Fibroblast of pulmonary artery (primary cell): ENCODE measurements at places on chromosomes 2 and 18.

DNA sequence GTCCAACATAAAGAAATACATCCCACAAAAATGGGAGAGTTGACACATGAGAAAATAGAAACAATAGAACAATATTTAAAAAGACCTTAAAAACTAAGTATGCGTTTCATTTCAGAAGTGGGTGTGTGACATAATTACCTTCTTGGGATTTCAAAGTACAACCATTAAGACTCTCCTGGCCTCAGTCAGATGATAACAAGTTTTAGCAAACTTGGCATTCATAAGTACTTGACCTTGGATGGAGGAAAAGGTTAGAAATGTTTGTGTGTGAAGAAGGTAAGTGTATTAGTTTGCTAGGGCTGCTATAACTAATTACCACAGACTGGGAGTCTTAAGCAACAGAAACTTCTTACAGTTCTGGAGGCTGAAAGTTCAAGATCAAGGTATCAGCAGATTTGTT, 4.9 kb upstream of the NGEF start:
- DNase-seq = no peak

DNA sequence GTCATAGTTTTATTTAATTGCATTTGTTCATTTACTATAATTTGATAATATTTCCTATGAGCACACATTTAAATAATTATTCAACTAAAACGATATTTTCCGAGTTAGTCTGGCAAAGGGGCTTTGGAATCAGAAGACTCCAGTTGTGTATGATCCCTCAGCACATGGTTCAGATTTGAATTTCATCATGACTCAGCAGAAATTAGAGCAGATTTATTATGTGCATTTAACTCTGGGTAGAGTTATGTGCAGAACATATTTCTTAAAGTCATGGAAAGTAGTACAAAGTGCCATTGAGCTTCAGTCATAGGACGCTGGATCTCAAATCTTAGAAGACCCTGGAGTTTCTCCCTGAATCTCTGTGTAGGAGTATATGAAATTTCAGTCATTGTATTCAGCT, 106.7 kb downstream of the ADCYAP1 start:
- no peak for DNase-seq

DNA sequence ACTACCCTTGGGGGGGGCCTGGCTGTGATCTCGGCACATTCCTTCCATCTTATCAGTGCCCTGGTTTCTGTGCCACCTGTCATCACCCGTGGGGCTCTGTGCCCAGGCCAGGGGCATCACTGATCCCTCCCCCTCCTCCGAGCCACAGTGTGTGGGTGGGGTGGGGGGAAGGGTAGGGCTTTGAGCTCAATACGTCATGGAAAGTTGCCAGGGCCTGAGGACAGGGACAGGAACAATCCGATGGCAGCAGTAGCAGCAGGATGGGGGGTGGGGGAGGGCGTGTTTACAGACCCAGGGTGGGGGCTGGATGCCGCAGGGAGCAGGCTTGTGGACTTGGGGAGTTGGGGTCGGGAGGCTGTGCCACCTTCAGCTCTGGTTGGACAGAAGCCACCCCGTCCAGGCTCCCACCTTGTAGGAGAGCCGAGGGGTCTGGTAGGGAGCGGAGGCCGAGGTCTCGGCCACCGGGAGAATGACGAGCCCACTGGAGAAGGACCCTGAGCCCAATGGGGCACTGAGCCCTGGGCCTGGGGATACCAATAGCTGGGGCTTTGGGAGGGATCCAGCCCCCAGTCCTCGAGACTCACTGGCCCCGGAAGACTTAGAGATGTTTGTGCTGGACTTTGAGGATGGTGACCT, 3.5 kb downstream of the SLC4A3 start:
- no peak for DNase-seq

DNA sequence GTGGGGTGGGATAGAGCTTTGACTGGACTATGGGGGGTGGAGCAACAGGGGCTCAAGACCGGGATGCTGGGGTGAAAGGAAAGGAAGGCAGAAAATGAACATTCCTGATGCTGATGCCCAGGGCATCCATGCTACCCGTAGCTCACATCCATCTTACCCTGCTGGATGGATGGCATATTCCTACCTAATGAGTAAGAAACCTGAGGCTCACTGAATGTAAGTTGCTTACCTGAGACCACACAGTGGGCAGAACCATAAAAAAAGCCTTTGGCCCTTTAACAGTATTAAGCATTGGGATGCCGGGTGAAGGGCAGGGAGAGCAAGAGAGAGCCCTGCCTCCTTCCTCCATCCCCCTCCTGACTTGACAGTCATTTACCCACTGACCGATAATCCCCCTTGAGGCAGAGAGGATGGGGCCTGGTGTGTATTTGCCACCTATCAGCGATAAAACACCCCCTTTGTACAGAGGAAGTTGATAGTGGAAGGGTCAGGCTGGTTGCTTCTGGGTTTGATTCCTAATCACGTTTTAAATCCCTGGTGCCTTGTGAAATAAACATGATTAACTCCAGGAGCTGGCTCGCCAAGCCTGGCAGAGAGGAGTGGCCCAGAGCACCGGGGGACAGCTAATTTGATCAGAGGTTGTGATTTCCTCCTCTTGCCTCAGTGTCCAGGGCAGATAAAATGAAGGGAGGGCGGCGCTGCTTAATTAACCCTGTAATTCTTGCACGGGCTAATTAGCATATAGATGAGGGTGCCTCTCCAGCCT, 105.9 kb upstream of the HS6ST1 start:
- no peak for DNase-seq

- DNase-seq = peak; percentile 18
Measured at GRCh38 chr2:101003278-101003775, 1.2 kb downstream of the RPL31 start.

DNA sequence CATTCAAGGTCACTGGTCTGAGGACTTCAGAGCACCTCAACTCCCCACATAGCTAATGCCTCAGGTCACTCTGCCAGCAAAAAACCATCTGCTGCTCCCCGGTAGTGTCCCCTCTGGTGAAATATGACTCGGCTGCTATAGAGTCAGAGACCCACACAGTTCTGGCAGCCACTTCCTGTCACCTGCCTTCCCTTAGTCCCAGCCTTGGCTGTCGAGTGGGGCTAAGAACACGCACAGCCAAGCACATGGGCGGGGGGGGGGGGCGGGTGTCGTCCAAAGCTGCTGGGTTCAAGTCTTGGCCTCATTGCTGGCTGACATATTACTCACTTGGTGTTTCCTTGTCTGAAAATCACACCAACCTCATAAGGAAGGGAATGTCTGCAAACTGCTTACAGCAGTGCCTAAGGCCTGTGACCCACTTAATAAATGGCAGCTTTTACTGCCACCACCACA, 37.5 kb downstream of the POLR1A start:
- DNase-seq = no peak

GRCh38 chr2:132448771-132449170, 32.2 kb downstream of the GPR39 start:
- peak; percentile 72 for DNase-seq

DNA sequence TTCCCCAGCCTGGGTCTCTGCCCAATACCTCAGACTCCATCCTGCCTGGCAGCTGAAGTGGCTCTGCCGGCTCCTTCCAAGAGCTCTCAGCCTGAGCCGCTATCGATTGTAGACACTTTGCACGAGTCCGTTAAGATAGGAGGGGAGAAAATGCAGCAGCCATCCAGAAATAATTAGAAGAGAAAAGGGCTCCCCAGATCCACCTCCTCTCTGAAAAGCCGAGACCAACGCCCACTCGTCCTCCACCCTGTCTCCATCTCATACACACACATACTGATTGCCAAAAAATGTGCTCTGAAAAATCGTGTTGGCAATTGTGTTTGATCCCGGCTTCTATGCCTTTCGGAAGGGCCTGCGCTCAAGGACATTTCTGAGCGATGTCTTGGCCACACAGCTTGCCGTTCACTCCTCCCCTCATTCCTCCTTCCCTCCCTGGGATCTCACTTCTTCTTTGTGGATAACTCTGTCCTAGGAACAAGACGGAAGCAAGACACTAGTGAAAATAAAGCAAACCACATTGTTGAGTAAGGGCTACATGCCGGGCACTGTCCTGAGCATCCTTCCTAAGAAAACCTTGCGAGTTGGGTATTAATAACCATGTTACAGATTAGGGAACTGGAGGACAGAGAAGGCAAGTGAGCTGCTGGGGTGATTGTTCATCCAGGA, 372.8 kb upstream of the MYT1L start:
- no peak for DNase-seq

- DNase-seq = peak; percentile 77
Measured at GRCh38 chr2:23286758-23287704, 97.9 kb upstream of the KLHL29 start.
